Activated CD8-positive, alpha-beta memory T cell treated with anti-CD3 and anti-CD28 coated beads for 4 hours (primary cell): ENCODE measurements at places on chromosomes 12 and 14.

- no peak for DNase-seq
Observed at GRCh38 chr12:84704856-84705255, 207.7 kb downstream of the SLC6A15 start.

DNA sequence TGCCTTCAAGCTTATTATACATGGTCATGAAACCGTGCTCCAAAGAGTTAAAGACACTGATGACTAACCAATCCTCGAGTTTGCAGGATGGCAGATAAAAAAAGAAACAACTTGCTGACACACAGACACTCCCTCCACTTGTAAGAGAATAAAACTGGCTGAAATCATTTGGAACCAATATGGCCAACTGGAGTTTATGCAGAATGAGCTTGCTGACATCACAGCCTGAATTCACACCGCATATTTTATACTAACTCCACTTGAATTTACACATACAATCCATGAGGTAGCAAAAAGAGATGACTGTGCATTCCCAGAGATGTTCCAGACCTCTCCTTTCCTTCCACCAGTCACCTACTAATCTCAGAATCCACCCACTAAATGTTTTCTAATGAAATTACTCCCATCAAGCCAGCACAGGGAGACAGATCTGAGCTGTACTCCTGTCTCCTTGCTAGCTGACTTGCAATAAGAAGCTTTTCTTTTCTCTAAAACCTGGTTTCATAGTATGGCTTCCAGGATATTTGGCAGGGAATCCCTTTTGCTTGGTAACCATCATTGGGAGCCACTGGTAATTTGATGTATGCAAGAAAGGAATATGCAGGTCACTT lies 15.8 kb upstream of the PTPRR start:
- DNase-seq, result no peak

DNA sequence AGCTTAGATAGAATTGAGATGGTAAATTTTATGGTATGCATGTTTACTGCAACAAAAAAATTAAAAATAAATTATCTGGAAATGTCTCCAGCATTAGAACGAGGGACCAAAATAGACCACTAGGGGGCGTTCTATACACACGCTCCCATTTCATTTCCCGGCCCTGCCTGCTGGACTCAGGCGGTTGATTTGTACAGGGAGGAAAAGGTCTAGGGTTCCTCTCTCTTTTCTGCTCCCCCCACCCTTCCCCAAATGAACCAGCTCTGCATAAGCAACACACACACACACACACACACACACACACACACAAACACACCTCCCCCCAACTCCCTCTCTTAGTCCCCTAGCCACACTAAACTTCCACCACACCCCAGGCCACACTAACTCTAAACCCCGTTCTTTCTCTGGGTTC lies 7.8 kb upstream of the DTX1 start:
- DNase-seq, result no peak

- peak; percentile 58 for DNase-seq
Observed at GRCh38 chr12:48924617-48925303, 532 bp downstream of the FKBP11 start.

DNA sequence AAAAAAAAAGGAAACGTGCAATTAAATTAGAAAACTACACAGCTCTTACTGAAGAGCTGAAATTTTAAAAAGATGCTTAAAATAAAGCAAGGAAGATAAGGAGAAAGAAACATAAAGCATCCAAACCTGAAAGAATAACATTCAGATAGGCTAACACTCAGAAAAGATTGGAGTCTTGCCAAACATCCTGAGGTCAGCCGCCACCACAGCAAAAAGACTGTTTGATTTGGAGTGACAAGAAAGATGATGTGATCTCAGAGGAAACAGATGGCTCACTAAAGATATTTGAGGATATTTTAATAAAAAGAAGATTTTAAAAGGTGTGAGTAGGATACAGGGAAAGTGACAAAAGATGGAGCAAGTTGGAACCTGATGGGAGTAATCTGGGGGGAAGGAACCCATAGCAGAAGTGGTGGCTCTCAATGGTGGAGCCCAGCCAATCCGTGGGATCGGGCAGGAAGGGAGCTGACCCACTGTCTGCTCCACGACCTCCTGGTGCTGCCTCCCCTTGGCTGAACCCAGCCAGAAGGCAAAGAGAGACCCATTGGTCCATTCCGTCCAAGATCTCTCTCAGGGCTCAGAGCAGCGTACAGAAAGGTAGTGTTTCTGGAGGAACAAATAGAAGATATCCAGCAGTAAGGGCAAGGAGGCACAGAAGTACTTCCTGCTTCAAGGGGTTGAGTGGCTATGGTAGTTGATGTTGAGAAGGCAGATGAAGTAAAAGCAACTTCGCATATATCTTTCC lies 469.6 kb downstream of the RGS6 start:
- DNase-seq, result no peak

GRCh38 chr14:90179357-90179756 lies 77.0 kb upstream of the PSMC1 start:
- no peak for DNase-seq

DNA sequence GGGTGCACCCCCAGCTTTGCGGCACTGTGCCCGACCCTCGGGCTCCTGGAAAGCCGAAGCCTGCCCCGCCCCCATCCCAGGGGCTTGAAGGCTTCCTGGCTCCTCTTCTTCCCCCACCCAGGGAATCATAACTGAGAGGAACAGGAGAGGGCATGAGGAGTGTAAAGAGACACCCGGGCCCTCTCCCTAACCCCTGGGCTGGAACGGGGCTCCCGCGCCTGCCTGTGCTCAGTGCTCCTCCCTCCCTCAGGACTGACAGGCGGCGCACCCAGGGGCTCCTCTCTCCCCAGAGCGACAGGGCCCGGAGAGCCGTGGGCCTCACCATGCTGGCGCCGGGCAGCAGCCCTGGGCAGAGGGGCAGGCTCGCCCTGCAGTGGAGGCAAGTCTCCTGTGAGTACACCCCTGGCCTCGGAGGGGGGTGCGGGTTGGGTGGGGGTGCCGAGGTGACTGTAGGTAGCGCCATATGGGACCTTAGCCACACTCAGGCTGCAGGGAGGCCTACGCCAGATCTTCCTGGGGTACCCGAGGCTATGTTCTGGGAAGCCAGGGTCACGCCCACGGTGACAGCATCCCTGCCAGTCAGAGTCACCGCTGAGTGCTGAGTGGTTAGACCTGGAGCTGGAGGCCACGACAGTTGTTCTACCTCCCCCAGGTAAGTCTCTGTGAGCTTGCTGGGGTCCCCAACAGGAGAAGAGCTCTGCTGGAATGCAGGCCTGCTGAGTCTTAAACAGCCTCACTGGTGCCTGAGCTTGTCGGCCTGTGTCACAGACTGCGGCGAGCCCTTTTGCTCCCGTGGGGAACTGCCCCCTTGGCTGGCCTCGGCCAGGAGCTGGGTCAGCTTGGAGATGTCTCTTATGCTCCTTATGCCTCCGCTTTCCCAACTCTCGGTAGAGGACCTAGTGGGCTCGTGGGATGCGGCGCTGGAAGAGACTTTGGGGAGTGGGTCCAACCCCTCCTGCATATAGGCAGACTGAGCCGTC lies 7.8 kb downstream of the LRTM2 start:
- no peak for DNase-seq
